ENCODE measurements at places on chromosomes 7 and 10.

GRCh38 chr10:66723608-66724400 lies 202.0 kb upstream of the LRRTM3 start:
- DNase-seq, result no peak

- DNase-seq, result no peak
These were observed 238.9 kb downstream of the CAMK1D start for GRCh38 chr10:12588091-12588860.

- DNase-seq, result no peak
These were observed 73.2 kb downstream of the CALD1 start for GRCh38 chr7:134852625-134853024.

DNA sequence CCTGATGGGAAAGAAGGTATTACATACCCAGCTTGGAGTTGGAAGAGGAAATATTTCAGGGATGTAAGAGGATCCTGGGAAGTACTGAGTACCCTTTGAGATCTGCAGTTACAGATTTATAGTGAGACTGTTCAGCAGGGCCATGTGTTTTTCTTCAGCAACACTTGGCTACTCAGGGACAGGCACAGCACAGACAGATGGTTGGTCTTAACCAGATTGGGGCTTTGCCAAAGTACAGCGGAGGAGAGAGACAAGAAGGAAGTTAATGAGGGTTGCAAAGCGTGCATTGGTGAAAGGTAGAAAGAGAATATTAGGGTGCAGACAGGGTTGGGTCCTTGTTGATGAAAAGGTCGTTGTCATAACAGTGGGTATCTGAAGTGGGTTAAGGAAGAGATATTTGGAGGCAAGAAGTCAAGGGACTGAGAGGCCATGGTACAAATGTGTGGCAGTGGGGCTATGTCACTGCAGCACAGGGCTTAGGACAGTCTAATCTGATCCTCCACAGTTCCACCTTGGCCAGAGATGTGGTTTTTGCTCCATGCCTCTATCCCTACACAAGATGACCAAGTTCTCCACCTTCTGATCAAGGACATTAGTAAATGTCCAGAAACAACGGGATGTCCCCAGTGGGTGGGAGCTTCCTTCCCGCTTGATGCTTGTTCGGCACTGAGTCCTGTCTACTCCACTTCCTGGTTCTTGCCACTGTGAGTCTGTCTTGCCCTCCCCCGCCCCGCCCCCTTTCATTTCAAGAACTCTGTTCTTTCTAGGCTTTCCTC lies 18.9 kb upstream of the DNAJC1 start:
- no peak for DNase-seq

DNA sequence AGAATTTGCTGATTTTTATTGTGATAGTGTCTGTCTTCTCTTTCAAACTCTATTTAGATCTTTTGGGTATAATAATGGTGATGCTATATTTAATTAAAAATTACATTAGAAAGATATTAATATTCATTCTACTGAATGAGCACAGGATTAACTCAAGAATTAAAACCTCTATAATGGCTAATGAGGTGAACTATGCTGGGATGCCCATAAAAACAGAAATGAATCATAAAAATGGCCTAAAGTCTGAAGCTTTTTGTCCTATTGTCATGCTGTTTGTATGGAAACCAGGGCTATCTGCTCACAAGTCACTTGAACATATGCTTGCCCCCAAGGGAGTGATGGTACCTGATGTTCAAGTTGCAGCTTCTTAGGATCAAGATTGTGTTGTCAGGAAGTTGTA lies 76.2 kb upstream of the ICA1 start:
- DNase-seq, result no peak

DNA sequence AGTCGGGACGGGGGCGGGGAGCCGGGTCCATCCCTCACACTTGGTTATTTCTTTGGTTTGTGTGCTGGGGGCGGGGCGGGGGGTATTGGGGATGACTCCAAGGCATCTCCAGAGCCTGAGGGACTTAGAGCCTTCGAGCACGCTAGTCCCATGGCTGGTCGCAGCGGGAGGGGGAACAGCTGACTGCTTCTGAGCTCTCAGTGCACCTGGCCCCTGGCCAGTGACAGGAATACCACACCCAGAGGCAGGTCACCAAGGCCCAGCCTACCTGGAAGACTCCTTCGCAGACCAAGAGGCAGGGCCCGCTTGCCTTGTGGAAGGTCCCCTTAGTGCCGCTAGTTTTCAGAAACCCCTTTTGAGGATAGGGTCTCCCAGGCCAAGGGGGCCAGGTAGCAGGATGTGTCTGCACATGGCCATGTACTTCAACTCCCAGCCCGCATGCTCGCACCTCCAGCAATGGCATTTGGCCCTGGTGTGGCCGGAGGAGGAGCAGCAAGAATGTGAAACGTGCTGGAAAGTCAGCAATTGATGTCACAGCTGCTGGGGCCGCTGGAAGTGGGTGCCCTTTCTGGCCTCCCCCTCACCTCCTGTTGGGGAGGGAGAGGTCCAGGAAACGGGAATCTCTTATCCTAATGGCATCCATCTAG lies 40.3 kb downstream of the AGAP3 start:
- no peak for DNase-seq

DNA sequence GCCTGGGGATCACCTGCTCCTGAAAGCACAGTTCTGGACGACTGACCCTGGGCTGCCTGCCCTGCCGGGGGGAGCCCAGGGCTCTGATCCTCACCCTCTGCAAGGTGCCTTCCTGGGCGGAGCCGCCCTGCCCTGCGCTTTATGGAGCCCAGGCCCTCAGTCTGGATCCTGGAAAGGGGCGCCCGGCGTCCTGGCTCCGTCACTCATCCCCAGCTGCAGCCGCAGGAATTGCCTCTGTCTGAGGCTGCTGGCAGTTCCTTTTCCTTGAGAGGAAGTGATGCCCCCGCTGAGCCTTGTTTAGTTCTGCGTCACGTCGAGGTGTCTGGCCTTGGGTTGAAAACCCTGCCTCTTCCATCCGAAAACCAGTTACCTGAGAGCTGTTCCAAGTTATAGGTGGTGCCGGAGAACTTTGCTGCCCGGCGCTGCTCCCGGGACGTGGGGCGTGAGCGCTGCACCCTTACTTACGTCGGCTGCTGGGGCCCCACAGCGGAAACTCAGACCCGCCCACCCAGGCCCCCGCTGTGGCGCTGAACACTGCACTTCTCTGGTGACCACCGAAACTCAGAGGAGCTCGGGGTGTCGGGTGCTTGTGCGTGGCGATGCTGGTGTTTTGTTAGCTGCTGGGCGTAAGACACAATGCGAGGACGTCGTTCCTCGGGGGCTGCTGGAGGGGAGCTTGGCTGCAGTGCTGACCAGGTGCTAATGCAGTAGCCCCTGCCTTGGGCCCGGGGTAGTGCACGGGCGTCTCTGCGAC lies 5.4 kb downstream of the MAFK start:
- no peak for DNase-seq

- peak; percentile 32 for DNase-seq
These were observed 364.2 kb downstream of the AUTS2 start for GRCh38 chr7:69962186-69963065.

- no peak for DNase-seq
These were observed 31.4 kb downstream of the LRRC27 start for GRCh38 chr10:132363376-132363775.

- DNase-seq, result no peak
These were observed 204.0 kb upstream of the GNAI1 start for GRCh38 chr7:79930604-79931003.

- DNase-seq, result no peak
These were observed 141.3 kb upstream of the ZMIZ1 start for GRCh38 chr10:78927257-78927995.

DNA sequence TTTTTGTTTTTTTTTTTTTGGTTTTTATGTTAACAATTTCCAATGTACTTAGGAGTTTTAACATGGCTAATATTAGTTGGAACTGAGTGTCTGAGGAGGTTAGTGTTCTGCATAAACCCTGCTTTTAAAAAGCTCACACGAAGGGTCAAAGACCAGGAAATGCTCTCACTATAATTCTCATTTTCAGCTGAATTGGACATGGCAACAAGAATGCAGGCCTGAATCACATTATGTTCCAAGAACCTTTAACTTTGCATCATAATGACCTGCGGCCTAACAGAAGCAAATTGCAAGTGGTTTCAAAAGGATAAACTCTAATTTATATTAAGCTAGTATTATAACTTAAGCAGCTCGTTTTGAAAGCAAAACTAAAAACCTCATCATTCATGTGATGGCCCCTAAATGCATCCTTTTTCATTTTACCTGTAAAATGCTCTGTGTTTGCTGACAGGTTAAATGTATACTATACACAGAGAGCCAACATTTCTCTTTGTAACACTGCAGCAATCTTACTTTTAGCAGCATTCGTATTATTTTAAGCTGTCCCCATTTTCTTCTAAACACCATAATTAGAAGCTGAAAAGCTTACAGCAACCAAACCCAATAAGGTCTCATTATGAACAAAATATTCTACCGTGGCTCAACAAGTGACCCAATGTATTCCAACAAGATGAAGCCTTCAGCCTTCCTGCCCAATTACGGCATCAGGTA lies 242.8 kb upstream of the SP4 start:
- no peak for DNase-seq

GRCh38 chr7:47413526-47414341 lies 168.2 kb downstream of the TNS3 start:
- DNase-seq, result no peak

DNA sequence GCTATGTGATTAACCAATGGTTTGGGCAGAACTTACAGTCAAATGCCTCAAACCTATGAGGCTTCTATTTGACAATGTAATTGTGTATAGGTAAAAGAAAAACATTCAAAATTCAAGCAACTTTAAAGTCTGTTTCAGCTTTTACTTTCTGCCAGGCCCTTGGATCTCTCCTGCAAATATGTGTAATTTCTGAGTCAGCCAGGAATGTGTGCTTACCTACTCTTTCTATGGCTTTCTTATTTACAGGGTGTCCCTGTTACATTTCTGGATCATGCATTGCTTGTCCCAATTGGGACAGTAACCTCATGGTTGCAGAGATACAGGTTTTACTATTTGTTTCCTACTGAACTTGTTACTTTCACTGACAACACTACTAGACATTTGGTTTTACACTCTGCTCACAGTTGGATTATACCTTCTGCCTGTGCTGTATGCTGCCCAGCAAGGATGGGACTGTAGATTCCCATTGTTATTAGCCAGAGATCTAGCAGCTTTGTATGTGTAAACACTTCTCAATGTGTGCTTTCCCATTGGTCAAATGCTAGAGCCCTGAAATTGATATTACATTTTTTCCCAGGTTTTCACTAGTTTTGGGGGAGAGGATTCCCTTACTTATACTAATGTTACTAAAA lies 355.3 kb downstream of the ARL4A start:
- no peak for DNase-seq

Data from NCI-H1694 (cell line).